GM03348 (cell line): ENCODE measurements at places on chromosomes 13 and 19.

GRCh38 chr13:33409673-33410510 is 124.3 kb upstream of the STARD13 start:
- DNase-seq, result no peak

GRCh38 chr13:73390100-73390499 is 331.3 kb downstream of the KLF5 start:
- no peak for DNase-seq

GRCh38 chr13:95444006-95444730 is 108.4 kb upstream of the CLDN10 start:
- no peak for DNase-seq

GRCh38 chr19:47124937-47125668 is 5.5 kb upstream of the SAE1 start:
- peak; percentile 73 for DNase-seq

GRCh38 chr13:35793823-35794222 is 317.3 kb upstream of the MAB21L1 start:
- DNase-seq, result peak; percentile 22

DNA sequence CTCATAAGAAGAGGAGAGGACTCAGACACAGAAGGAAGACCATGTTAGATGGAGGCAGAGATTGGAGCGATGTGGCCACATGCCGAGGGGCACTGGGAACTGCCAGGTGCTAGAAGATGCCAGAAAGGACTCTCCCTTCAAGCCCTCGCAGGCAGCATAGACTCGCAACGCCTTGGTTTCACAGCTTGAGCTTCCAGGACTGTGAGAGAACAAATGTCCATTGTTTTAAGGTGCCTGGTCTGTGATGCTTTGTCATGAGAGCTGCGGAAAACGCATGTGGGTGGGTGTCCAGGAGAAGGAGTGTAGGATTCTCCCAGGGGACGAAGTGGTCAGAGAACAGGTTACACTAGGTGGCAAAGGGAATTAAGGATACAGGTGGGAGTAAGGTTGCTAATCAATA is 125.9 kb upstream of the USP29 start:
- no peak for DNase-seq

DNA sequence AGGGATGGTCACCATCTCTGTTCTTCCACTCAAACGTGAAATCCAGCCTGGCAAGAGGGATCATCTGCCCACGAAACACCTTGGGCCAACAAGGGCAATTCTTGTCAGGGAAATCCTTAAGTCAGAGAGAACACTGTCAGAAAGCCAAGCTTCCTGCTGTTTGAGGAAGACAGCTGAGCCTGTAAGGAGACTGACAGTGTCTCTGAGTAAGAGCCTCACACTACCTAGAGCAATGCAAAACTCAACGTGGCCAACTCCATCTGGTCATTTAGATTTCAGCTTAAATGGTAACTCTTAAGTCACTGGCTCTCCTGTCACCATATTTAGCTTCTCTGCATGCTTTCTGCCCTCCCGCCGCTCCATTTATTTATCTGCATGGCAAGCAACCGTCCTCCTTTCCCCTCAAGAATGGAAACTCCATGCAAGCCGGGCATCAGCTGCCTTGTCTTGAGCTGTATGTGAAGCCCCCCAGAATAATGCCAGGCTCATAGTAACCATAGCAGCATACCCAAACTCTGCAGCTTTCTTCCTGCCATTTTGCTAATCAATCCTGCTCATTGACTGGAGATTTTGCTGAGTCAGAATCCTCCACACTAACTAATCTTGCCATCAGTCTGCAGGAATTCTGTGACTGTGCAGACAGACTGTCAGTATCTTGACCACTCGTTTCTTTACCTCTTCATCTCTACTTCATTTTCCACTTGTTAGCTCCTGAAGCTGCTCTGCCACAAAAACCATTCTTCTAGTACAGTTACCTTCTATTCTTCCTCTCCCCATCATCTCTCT is 159.8 kb downstream of the IRS2 start:
- no peak for DNase-seq

GRCh38 chr13:59261928-59262488 is 901.7 kb downstream of the DIAPH3 start:
- DNase-seq, result no peak

- DNase-seq, result peak; percentile 42
Observed at GRCh38 chr13:24997367-24997967, 98.5 kb upstream of the PABPC3 start.

DNA sequence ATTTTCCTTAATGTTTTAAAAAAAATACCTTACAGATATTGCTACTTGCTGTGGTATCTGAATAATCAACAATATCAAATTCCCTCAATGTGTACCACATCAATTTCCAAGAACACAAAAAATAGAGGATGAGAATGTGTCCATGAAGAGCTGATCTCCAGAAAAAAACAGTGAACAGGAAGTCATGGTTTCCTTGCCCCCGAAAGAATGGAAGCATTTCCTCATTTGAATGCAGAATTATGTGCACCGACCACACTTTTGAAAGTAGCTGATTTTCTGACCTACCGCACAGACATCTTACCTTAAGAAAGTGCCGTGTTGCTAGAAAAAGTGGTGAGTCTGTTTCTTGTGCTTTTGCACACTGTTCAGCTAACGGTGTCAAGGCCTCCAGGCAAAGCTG is 13.4 kb upstream of the EEF1AKMT1 start:
- DNase-seq, result no peak

DNA sequence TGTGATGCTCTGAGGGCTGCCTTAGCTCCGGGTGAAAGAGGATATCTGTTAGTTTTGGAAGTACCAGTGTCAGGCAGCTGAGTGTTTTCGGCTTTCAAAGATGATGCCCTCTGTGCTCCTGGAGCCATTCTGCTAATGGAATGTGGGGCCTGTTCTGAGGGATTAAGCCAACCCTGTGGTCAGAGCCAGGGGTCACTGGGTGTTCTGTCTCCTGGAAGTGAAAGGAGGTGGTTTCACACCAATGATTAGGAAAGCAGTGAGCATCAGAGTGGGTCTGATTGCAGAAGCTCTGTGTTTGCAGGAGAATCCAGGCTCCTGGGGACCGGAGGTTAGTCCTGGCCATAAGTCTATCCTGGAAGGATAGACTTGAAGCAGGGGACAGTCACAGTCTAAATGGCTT is 94.6 kb downstream of the UQCRFS1 start:
- no peak for DNase-seq

GRCh38 chr13:29934531-29935308 is 84.3 kb upstream of the UBL3 start:
- DNase-seq, result no peak

DNA sequence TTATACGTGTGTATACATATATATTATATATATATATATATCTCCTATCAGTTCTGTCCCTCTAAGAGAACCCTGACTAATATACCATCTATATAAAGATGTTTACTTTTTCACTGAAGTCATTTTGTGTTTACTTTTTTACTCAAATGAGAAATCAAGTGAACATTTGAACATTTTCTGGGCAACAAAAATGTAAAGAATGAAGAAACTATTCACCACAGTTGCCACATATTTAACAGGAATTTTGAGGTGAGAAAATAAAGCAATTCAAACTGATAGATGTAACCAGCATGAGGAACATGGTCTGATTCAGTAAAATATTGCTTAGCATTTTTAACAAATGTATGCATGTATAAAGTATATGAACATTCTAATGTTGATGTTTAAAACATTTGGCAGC is 299.2 kb upstream of the KLHL1 start:
- DNase-seq, result no peak

GRCh38 chr19:35929876-35930275 is 6.3 kb upstream of the LRFN3 start:
- DNase-seq, result no peak

DNA sequence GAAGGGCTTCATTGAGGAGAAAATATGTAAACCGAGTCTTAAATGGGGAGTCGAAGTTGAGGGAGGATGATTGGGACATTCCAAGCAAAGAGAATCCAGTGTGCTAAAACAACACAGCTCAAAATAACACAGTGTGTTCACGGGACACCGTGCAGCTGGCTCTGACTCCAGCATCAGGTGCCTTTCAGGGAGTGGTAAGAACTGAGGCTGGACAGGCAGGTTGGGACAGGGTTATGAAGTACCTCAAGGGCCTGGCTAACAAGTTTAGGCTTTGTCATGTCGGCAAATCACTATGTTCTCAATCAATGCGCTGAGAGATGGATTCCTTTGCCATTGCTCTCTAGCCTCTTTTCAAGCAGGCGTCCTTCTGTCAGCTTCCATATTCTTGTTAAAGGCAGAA is 27.5 kb upstream of the WDFY2 start:
- no peak for DNase-seq

DNA sequence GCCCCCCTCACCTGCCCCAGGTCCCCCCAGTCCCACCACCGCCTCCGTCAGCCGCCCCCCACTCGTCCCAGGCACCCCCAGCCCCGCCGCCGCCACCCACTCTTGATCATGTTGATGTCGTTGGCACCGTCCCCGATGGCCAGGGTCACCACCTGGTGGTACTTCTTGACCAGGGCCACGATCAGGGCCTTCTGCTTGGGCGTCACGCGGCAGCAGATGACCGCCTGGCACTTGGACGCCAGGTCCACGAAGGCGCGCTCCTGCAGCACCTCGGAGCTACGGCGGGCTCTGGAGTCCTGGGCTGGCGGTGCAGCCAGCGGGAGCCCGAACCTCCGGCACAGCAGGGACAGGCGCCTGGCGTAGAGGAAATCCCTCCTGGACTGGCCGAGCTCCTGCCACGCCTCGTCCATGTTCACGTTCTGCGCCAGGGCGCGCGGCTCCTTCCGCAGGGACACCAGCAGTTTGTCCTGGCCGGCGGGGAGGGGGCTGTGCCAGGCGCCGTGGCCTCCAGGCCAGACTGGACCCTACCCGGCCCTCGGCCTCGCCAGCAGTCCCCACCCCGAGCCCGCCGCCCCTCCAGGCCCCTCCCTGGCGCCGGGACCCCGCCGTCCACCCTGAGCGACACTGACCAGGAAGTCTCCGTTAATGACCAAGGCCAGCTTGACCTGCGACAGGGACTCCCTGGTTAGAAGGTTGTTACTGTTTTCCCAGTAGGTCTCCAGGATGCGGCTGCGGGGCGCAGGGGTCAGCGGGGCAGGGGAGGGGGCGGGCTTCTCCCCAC is 22.6 kb downstream of the ATP8B3 start:
- no peak for DNase-seq

DNA sequence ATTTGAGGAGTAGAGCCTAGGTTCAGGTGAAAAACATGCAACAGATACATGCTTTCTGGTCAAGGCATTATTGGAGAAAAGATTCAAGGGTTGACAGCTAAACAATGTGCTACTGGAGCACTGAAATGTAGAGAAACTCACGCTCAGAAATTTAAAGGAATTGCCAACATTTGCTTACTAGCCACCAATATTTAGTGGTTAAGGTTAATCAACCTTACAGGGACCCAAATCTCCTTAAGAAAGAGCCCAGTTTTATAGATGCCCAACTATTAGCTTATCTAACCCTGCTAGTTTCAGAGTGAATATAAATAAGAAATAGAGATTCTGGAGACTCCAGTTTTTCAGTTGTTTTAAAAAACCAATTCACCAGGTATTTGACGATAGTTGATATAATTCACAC is 203.6 kb downstream of the DACH1 start:
- no peak for DNase-seq

GRCh38 chr19:44800461-44800860 is 8.4 kb upstream of the BCAM start:
- DNase-seq, result peak; percentile 94

DNA sequence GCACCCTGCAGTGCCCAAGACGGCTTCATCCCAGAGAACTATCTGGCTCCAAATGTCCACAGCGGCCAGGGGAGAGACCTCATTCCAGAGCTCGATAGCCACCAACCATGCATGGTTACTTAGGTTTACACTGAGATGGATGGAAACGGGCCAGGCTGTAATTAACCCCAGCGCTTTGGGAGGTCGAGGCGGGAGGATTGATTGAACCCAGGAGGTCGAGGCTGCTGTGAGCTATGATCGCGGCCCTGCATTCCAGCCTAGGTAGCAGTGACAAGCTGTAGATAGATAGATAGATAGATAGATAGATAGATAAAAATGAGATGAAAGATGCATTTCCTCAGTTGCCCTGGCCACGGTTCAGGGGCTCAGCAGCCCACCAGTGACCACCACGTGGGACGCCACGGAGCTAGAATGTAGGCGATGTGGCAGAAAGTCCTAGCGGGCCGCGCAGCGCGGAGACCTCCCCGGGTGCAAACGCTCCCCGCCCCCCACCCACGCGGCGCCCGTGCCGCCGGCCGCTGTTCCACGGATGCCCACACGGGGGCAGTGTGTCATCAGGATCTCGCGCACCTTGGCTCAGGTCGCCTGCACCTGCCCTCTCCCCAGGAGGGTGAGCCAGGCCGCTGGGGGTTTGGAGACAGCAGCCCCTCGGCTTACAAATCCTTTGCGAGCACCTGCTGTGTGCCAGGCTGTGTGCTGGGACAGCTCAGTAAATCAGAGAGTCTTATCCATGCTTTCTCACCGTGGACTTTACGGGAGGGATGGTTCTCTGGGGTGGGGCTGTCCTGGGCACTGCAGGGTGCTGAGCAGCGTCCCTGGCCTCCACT is 13.5 kb upstream of the TLE5 start:
- DNase-seq, result peak; percentile 87
